Caki2 (cell line): ENCODE measurements at places on chromosomes 6 and 20. TPM values are rescaled to one million over a fixed set of nuclear protein-coding genes. Genes with fewer than 3 reads are reported as not detected.

DNA sequence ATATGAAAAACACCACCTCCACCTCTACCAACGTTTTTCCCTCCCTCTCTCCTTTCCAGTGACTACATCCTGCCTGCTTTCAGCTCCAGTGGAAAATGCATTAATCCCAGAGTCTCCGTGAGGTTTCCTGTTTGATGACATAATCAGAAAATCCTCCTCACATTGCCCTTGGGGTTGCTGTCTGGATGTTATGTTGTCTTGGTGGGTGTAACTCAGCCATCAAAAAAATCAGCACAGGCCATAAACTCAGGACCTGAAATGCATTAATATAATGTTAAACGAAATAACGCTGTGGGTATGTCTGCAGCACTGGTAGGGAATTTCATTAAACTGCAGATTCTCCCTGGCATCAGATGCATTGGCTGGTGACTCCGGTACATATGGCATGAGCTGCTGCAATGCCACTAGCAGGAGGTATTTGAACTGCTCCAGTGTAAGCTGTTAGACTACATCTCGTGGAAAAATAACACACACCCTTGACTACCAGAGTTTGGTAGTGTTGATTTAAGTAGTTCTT is 297.8 kb downstream of the PRL start:
- no peak for DNase-seq

DNA sequence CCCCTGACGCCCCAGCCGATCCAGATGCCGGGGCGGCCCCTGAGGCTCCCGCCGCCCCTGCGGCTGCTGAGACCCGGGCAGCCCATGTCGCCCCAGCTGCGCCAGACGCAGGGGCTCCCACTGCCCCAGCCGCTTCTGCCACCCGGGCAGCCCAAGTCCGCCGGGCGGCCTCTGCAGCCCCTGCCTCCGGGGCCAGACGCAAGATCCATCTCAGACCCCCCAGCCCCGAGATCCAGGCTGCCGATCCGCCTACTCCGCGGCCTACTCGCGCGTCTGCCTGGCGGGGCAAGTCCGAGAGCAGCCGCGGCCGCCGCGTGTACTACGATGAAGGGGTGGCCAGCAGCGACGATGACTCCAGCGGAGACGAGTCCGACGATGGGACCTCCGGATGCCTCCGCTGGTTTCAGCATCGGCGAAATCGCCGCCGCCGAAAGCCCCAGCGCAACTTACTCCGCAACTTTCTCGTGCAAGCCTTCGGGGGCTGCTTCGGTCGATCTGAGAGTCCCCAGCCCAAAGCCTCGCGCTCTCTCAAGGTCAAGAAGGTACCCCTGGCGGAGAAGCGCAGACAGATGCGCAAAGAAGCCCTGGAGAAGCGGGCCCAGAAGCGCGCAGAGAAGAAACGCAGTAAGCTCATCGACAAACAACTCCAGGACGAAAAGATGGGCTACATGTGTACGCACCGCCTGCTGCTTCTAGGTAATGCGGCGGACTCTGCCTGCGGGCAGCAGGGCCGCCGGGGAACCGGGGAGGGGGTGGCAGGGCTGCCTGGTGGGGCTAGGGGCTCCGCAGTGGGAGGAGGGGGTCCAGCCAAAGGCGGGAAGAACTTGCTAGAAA is 2.3 kb downstream of the GNAS start:
- DNase-seq = no peak

DNA sequence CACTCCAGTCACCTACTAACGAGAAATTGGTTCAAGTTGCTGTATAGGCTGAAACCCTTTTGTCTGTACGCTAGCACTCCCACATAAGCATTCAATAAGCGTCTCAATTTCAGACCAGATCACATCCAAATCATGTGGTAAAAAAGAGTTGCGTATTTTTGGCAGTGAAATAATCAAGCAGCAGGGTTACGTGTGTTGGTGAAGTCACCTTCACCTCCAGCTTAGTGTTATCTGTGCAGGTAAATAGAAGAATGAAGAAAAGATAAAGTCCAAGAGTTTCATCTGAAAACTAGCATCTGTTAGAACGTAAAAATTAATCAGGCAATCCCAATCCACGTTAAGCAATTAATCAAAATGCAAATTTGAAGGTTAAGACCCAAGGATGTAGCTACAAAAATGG is 11.3 kb downstream of the SSR1 start:
- DNase-seq = no peak

- no peak for DNase-seq
Measured at GRCh38 chr20:35730583-35731468, 11.2 kb downstream of the RBM39 start.

Gene TINAG
- total RNA-seq = 62.1 and 114 TPM in 2 replicates
